ENCODE measurements at places on chromosomes 6 and 20.
A peak's percentile ranks its signal among the peaks of the same experiment; 100 is the strongest.

- no peak for DNase-seq
These were observed 7.9 kb upstream of the OSER1 start for GRCh38 chr20:44218446-44218845.

DNA sequence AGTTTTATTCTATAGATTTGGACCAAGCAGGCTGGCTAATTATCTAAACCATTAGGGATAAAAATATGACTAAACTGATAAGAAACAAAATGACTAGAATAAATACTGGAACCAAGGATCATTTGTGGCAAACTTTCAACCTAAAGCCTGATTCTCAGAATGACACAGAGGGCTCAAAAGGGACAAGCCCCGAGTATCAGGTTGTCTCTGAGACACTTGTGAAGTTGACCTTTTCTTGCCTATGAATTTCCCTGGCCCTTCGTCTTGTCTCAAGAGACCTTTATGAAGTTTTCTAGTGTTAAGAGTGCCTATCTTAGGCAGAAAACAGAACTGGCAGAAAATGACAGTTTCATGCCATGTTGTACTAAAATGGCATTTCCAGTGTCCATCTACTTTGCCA is 68.3 kb downstream of the IMPG1 start:
- no peak for DNase-seq

DNA sequence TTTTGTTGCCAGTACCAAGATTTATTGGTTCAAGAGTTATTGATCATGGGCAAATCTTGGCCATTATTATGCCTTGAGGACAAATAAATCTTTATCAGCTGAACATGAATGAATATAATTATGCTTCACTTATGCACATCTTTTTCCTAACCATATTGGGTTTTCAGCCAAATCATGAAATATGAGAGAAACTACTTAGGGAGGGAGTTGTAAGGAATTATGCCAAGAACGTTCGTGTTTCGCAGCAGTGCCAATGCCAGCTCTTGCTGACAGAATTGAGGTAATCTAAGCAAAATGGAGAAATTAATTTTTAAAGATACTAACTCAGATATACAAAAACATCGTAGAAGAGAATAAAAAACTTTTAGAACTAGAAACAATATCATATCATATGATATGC is 301.1 kb upstream of the SASH1 start:
- DNase-seq, result no peak

- DNase-seq, result no peak
These were observed 407.7 kb downstream of the EPM2A start for GRCh38 chr6:145327586-145327985.

DNA sequence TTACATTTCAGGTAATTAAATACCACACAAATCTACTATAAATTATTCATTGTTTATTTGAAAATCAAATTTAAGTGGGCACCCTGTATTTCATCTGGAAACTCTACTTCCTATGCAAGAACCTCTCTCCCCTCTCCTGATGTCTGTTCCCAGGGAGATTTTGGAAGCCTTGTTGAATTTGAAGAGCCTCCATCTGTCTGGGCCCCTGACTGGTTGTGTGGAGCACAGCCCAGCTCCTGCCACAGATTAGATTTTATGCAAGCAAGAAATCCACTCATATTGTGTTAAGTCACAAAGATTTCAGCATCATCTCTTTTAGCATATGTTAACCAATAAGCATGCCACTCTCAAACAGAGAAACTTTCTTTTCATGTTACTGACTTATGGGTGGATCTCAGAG is 451.2 kb downstream of the TFAP2B start:
- DNase-seq, result no peak

DNA sequence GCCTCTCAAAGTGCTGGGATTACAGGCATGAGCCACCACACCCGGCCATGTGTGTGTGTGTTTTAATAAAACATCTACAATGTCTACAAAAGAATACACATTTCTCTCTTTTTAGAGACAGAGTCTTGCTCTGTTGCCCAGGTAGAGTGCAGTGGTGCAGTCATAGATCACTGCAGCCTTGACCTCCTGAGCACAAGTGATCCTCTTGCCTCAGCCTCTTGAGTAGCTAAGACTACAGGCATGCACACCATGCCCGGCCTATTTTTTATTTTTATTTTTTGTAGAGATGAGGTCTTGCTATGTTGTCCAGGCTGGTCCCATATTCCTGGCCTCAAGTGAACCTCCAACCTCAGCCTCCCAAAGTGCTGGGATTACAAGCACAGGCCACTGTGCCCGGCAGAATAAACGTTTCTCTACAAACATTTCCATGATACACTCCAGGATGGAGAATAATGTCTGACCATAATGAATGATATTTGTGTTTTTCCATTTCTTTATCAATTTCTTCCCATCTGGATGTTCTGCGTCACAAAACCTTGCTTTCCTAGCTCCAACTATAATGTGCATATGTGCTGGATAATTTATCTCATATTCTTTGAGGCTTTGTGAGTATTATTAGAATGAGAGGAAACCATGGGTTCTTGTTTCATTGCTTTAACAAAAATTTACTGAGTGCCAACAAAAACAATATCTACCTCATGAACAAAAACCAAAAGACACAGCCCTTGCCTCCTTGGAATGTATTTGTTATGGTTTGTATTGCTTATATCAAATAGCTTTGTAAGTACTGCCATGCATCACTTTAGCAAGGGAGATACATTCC is 28.6 kb upstream of the CCN2 start:
- peak; percentile 10 for DNase-seq

DNA sequence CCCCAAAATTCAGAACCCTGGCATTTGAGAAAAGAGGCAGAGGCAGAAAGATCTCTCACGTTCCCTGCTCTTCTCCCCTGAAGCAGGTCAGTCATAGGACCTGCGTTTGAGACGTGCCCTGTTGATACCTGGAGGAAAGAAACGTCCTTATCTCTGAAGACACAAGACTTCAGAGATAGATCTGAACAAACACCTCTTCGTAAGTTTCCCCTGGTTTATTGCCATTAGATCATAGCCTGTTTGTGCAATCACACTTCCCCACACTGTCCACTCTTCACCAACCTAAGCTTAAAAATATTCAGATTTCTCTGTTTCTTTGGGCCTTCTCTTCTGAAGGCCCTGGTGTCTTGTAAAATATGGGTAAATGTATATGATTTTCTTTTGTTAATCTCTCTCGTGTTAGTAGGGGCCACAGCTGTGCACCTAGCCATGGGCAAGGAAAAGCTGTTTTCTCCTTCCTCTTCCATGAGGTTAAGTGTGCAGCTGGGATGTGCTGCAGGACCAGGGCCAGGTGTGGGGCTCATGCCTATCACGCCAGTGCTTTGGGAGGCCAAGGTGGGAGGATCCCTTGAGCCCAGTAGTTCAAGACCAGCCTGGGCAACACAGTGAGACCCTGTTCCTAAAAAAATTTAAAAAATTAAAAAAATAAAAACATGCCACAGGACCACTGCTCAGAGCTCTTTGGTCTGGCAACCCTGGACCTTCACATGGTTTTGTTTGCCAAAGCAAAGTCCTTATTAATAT is 4.7 kb upstream of the SLC22A2 start:
- DNase-seq, result no peak

DNA sequence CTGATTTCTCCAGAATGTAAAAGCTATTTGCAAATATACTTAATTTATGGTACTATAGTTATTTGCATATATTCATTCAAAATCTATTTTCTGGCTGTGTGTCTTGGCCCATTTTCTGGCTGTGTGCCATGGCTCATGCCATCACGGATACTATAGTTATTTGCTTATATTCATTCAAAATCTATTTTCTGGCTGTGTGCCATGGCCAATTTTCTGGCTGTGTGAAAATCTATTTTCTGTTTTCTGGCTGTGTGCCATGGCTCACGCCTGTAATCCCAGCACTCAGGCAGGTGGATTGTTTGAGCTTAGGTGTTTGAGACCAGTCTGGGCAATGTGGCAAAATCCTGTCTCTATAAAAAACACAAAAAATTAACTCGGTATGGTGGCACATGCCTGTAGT is 28.9 kb upstream of the RIPK1 start:
- no peak for DNase-seq

DNA sequence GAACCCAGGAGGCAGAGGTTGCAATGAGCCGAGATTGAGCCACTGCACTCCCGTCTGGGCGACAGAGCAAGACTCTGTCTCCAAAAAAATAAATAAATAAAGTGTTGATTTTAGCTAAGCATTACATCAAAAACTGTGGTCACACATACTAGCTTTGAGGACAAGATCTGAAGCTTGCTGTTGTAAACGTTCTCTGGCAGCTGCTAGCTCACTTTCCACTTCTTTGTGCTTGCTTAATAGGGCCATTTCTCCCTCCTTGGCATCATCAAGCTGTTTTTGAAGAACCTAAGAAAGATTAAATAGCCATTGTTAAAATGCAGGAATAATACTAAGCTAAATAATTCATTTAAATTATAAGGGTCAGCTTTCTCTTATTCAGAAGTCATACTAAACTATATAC is 55.7 kb downstream of the FAM184A start:
- DNase-seq, result no peak
